AML-193 (cell line): ENCODE measurements at places on chromosomes 6 and 20.

- DNase-seq = no peak
These were observed 76.2 kb upstream of the BCLAF1 start for GRCh38 chr6:136365776-136366354.

- peak; percentile 83 for DNase-seq
These were observed 12.4 kb downstream of the FRS3 start for GRCh38 chr6:41767112-41767833.

DNA sequence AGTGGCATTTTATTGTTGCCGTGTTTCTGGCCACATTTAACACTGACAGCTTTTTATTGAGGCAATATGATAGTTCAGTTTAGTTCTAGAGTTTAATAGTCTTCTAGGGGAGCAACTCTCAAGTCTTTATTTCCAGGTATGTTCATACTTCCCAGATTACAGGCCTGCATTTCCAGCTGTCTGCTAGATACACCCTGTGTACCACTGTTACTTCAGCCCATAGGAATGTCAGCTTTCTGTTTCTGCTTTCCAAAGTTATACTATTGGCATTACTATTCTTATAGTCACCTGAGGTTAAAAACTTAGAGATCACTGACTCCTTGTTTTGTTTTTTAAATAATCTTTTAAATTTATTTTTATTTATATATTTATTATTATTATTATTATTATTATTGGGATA lies 7.6 kb downstream of the ZNF451 start:
- DNase-seq = no peak

DNA sequence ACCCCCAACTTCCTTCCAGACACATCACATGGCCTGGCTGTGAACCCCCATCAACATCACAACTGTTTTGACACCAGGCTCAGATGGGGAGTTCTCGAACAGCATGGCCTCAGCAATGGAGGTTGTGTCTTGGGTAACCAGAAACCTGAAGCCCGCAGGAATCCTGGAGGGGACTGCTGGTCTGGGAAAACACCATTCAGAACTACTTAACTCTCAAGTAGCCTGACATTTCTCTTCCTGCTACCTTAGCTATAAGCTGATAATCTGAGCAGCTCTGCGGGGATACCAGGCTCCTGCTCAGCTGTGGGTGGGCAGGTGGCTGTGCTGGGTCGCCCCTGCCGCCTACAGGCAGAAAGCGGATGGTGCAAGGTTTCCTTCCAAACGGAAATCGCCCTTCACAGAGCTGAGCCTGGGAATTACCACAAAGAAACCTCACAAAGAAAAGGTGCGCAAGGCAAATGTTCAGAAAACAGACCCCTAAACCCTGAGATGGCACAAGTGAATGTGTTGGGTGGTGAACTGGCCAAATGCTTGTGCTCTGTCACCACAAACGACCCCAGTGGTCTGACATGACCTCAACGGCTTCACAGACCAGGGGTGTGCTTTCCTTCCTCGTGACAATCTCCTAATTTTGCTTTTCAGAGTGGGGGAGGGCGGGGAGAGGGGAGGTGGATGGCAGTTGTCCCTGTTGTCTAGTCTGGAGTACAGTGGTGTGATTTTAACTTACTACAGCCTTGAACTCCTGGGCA lies 29.5 kb downstream of the SNX5 start:
- peak; percentile 12 for DNase-seq

GRCh38 chr6:27809939-27810767 lies 102.0 kb downstream of the OR2B2 start:
- DNase-seq = peak; percentile 79

DNA sequence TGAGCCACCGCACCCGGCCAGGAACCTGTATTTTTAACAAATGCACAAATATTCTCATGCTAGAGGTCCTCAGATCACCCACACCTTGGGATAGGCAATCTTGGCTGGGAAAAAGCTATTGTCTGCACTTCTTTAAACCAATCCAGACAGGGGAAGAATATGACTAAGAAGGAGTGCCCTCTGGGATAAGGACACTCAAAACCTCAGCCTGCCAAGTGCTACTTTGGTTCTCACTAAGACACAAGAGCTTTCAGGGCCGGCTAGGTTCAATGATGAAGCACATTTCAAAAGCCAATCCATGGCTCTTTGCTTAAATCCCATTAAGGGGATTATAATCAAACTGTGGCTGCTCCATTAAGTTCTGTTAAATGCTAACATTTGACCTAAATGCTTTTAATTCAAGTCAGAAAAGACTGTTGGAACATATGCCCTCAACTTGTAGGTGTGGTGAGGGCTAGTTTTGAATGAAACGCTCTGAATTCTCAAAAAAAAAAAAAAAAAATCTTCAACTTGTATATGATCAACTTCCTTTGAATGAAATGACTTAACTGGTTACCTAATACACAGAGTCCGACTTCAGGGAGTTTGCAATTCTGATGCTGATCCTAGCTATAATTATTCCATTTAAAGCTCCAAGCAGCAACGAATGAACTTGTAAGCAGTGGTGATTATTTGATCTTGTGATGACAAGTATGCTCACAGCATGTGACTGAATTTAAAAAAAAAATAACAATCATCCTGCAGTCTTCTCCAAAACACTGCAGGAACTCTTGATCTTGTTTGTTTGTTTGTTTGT lies 56.6 kb downstream of the SLC23A2 start:
- no peak for DNase-seq

DNA sequence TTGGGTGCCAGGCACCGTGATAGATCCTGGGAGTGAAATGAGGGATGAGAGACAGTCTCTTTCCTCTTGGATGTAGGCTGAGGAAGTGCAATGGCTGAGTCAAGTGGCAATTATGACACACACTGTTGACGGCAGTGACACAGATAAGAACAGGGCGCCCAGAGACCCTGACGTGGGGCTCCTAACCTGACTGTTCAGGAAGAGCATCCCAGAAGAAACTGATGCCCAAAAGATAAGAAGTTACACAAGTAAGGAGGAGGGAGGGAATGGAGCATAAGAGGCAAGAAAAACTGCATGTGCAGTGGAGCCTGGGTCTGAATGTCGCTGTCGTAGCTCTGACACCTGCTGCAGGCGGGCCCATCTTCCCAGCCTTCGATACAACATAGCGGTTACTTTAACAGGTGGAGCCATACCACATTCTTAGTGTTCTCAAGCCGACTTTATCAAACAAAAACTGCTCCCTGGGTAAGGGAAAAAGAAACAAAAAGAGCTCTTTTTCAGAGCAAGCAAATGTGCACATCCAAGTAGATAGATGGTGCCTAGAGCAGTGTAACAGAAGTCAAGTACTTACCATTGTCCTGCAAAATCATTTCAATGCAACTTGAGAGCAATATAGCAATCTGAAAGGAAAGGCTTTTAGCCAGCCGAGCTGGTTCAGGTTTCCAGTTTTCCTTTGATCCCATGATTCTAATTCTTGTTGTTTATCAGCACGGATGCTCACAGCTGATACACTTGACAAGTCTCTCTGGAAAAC lies 463.9 kb upstream of the JARID2 start:
- no peak for DNase-seq

- DNase-seq = peak; percentile 19
These were observed 170.4 kb upstream of the SPTLC3 start for GRCh38 chr20:12838261-12838866.

DNA sequence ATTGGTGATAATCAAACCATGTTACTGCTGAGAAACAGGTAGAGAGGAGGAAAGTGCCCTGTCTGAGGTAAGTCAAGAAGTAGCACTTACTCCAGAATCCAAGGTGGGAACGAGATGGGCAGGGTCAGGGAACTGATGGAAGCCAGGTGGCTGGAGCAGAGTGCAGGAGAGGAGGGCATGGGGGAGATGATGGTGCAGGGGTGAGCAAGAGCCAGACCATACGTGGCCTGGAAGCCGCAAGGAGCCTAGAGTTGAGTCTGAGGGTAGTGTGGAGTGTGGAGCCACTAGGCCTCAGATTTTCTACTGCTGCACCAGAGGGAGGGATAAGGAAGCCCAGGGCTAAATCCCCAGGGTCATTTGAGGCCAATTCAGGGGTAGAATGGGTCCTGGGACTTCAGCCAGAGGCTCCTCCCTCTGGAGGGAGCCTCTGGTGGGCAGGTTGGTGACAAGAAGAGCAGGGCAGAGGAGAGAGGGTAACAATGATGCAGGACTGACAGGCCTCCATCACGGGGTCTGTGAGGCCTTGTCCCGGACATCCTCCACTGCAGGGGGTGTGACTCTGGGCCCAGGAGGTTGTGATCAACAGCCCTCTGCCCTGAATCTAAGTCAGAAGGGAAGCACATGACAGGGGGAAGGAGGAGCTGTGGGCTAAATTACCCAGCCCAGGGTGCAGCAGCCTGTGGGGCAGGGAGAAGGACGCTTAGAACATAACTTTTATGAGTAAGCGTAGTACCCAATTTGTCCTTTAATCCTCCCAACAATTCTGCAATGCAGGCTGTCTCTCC lies 28.7 kb downstream of the COX4I2 start:
- no peak for DNase-seq

GRCh38 chr20:5072756-5073659 lies 46.8 kb downstream of the PCNA start:
- DNase-seq = peak; percentile 78

DNA sequence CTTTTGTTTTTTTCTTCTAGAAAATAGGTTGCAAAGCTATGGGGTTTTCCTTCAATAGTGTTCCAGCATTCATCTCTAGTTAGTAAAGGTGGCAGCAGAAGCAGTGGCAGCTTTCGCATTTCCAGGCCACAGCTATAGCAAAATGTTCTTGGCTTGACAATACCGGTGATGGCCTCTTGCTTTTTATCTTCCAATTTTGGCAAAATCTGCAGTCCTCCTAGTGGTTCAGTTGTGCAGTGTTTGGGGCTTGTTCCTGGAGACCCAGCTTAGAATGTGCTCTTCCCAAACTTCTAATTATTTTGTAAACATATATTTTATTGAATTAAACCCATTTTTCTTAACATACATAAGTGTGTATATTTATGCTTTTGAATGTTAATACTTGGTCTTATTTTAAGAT lies 370.6 kb upstream of the MAN1A1 start:
- no peak for DNase-seq

DNA sequence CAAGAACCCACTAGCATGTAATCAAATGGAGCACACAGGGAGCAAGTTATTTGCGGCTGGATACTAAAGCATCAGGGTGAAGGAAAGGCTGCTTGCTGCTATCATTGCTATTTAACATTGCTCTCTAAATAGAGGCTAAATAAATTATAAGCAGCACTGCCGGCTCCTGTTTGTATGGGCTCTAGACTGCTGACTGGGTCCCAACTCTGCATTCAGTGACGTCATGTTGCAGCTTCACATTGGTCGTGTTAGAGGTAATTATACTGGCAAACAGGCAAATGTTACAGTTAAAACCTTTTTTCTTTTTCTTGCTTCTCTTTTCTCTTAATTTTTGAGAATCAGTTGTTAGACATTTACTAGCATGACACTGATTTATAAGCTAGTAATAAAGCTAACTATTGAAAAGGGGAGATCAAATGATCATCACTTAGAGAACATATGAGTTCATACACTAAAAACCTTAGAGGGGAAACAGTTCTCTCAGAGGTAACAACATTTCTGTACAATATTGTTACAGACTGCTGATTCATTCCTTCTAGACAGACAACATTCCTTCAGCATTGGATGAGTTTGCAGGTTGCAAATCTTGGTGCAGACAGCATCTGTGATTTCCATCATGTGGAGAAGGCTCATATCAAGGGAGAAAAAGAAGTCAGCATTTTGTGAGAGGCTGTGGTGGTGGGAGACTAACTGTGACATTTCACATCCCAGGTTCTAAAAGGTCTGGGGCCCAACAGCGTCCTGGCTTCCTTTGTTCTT lies 15.9 kb downstream of the RFPL4B start:
- no peak for DNase-seq

DNA sequence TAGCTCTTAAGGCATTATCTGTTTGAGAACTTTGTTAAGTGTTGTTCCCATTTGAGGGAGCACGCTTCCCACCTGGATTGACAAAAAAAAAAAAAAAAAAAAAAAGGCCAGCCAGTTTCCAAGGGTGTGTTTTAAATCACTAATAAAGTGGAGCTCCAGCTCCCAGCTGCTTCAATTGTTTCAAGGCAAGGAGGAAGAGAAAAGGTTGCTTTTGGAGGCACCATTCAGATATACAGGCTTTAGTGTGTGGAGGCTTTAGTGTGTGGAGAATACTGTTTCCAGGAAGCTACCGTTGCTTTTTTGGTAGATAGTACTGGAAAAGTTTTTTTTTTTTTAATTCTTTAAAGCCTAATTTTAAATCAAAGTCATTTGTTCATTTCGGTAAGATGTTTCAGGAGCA lies 17.3 kb downstream of the BMP2 start:
- DNase-seq = no peak

DNA sequence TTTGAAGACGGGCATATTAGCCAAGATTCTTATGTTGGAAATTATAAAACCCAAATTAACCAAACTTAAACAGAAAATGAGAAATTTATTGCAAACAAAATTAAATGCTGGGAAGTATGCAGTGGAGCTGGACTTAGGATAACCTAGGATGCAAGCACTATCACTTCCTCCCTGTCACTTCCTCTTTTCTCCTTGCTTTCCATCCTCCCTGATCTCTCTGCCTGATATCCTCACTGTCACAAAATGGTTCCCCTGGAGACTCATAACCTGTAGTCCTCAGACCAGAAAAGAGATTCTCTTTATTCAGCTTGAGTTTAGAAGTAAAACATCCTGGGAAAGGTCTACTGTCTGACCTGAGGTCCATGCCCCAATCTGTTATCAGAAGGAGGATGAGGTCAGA lies 7.4 kb upstream of the KLHL32 start:
- DNase-seq = peak; percentile 40

- no peak for DNase-seq
These were observed 38.5 kb upstream of the PRELID3B start for GRCh38 chr20:59081036-59081435.

GRCh38 chr20:32563311-32564272 lies 21.5 kb downstream of the NOL4L start:
- DNase-seq = no peak

DNA sequence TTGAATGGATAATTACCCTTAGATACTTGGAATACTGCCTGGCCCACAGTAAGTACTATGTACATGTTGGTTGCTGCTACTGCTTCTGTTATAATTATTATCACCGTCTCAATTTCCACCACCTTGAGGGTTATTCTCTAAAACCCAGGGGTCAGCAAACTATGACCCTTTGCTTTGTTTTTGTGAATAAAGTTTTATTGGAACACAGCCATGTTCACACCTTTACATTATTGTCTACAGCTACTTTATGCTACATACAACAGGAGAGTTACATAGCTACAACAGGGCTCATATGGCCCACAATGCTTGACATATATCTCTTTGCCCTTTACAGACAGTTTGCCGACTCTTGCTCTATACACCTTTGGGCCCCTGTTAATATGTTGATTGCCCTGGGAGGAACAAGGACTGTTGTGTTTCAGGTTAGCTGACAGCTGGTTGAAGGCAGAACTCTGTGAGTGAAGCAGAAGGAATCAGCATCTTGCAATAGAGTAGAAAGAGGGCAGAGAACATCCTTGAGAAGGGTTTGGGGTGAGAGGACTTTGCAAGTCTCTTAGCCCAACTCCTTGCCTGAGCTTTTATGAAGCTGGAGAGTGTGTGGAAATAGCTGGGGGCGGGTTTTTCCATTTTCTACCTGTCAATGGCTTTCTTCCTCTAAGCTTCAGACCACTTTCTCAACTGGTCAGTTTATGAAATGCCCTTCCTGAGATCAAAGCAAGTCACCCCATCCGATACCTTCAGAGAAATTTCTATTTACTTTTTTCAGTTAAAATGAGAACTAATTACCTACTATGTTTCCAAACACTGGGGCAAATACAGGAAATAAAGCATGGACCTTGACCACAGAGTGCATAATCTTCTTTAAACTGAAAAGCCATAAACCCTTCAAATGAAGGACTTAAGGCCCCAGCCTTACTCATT lies 3.5 kb upstream of the MEP1A start:
- no peak for DNase-seq
